ENCODE measurements at places on chromosomes 2 and 18.

DNA sequence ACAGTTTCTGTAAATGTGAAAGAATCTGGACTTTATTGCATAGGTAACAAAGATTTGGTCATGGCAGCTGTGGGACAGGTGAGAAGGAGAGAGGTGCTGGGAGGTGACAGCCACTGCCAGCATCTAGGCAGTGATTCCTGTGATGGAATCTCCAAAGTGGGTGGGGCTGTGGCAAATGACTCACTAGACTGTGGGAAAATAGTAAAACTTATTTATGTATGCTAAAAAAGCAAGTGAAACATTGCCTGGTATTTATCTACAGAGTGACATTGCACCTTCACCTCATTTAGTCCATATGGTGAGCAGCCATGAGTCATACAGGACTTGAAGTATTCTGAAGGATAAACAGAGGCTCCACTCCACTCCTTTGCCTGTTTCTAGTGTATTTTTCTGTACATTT lies 145.3 kb upstream of the MEX3C start:
- DNase-seq, result no peak

GRCh38 chr2:171400395-171400794 lies 33.4 kb downstream of the METTL8 start:
- no peak for DNase-seq

- peak; percentile 30 for DNase-seq
Measured at GRCh38 chr2:227783404-227784138, 30.1 kb upstream of the CCL20 start.

- DNase-seq, result no peak
Measured at GRCh38 chr2:192184349-192184748, 10.4 kb downstream of the TMEFF2 start.

- no peak for DNase-seq
Measured at GRCh38 chr18:33959609-33960008, 265.1 kb downstream of the NOL4 start.

GRCh38 chr2:118773826-118774225 lies 73.6 kb downstream of the EN1 start:
- no peak for DNase-seq

GRCh38 chr2:230447036-230447435 lies 31.0 kb downstream of the SP100 start:
- DNase-seq, result no peak

DNA sequence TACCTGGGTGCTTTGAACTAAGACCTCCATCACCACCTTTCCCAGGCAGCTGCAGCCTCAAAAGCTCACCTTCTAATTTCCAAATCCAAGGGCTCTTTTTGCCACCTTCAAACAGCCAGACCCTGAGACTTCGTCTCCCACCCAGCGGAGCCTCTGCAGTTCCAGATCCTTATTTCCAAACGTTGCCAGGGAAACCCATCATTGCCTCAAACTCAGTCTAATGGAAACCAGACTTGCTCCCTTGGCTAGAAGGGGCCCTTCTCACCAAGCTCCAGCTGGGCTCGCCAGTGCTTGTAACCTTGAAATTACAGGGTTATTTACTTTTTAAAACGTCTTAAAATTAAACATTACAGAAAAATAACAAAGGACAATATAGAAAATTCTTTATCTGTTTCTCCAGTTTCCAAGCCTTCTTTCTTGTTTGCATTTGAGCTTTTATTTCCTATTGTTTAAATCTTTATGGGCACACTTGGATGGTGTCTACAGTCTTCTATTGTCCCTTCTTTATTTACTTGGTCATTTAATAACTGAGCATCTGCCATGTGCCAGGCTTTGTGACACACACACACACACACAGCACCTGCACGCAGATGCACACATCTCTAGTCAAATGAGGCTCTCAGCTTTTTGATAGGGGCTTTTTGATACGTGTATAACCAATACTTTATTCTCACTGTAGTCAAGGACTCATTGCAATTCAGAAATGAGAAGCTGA lies 36.1 kb downstream of the TRPM8 start:
- DNase-seq, result no peak

GRCh38 chr2:64054161-64054915 lies 35.1 kb upstream of the VPS54 start:
- DNase-seq, result no peak

- no peak for DNase-seq
Measured at GRCh38 chr2:165193178-165193777, 10.6 kb downstream of the SCN3A start.

DNA sequence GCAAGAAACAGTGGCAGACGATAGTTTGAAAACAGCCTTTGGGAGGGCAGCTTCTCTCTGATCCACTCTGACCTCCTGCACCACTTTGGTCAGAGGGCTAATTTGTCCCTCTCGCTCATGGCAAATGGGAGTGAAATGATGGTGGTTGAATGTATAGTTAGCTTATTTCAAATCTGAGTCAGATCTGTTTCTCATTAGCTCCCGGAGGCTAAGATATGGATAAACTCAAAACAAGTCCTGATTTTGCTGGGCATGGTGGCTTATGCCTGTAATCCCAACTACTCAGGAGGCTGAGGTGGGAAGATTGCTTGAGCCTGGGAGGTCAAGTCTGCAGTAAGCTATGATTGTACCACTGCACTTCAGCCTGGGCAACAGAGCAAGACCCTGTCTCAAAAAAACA lies 145.0 kb downstream of the ALK start:
- no peak for DNase-seq

DNA sequence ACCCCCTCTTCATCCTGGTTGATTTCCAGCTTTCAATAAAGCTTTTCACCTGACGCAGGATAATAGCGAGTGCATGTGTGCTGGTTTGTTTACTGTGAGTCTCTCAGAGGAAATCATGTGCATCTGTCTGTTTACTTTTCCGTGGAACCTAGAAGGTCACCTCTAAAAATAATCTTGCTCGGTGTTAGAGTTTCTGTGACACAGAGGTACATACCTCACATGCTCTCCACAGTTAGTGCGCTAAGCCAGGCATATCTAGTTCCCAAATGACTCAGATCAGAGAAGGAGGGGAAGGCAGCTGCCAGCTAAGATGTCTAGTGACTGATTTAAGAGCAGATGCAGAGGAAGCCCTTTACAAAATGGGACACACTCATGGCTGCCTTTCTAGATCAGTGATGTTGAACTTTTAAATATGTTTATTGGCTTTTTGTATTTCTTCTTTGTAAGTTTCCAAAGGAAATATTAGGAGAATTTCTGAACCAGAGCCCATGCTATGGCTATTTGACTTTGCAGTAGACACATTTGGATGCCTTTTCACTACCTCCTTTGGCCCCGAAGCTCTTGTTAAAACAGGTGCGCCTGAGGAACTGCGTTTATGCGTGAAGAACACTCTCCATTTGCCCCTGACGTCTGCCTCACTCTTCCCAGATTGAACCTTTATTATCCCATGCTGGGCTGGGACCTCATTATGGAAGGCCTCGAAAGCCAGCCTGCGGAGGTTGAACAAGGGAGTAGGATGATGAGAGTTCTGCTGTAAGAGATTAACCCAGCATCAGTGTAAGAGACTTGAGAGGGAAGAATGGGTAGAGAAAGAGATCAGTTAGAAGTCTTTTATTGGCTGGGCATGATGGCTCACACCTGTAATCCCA lies 145.6 kb downstream of the FAM161A start:
- DNase-seq, result peak; percentile 45

GRCh38 chr18:41262688-41263087 lies 692.3 kb upstream of the PIK3C3 start:
- no peak for DNase-seq

GRCh38 chr2:74168739-74169138 lies 9.9 kb downstream of the MOB1A start:
- no peak for DNase-seq

GRCh38 chr18:59697236-59697932 lies at the start of gene CCBE1:
Gene CCBE1, minus strand, starts transcription at chr18:59697423.
- peak; percentile 44 for DNase-seq

DNA sequence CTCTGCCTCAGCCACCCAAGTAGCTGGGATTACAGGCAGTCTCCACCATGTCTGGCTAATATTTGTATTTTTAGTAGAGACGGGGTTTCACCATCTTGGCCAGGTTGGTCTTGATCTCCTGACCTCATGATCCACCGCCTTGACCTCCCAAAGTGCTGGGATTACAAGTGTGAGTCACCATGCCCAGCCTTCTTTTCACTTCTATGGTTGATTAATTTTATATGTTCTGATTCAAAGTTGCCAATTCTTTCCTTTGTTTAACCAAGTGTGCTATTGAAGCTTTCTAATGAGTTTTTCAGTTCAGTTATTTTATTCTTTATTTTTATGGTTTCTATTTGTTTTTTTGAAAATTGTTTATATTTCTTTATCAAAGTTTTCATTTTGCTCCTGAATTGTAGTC lies 133.1 kb upstream of the KCNJ3 start:
- no peak for DNase-seq

- DNase-seq, result peak; percentile 25
Measured at GRCh38 chr2:86087936-86088850, 17.5 kb downstream of the POLR1A start.

GRCh38 chr2:182864949-182865570 lies 1.4 kb downstream of the FRZB start:
- DNase-seq, result no peak

DNA sequence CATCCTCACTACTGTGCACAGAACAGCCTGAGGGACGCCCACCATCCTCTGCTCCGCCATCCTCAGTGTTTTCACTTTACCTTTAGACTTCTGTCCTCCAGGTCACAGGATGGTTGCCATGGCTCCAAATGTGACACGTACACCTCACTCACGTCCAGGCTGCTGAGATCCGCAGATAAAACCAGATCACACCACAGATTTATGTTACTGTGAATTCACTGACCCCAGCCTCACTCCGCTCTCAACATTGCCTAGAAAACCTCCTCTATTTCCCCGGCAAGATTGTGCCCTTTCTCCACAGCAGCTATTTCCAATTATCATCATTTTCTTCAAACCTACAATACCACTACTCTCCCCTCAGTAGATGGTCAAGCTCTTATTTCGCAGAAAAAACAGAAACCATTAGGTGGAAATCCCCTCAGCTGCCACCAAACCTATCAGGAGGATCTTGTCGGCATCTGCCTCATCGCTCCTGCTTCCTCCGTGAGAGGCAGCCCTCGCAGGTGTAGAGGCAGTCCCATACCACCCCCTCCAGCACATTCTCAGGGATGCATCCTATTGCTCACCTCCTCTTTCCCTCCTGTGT lies 49.8 kb upstream of the SLC1A4 start:
- no peak for DNase-seq

- DNase-seq, result no peak
Measured at GRCh38 chr2:10091182-10091888, 11.1 kb upstream of the CYS1 start.

DNA sequence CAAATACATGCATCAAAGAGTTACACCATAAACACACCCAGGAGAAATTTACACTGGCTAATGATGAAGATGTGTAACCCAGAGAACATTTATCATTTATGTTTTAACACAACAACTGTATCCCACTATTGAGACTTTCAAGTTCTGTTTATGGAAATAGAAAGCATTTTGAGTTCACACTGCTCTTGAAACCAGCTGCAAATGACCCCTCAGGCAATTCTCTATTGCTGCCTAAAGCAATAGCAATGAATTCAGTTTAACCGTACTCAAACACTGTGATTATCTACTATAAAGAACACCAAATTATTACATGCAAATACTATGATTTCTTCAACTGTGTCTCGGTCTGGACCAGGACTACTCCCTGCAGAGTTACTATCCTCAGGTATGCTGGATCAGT lies 452.7 kb upstream of the NRXN1 start:
- no peak for DNase-seq

GRCh38 chr2:170712653-170713542 lies 2.2 kb upstream of the SP5 start:
- no peak for DNase-seq

DNA sequence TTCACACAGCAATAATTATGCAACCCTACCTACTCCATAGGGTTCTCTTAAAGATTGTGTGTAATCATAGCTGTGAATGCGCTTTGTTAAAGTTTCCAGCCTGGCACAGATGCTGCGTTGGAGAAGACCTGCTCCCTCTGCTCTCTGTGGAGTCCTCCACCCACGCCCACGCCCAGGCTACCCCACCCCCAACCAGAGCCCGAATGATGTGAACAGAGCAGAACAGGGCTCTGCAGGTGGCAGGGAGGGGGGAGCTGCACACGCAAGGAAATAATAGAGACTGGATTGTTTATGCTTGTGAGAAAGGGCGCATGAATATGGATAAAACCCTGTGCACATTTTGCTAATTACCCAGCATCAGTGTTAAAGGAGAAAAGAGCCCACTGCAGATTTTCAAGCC lies 447.5 kb downstream of the BCL11A start:
- no peak for DNase-seq

- DNase-seq, result no peak
Measured at GRCh38 chr18:46333431-46334135, 229.4 kb downstream of the HAUS1 start.

DNA sequence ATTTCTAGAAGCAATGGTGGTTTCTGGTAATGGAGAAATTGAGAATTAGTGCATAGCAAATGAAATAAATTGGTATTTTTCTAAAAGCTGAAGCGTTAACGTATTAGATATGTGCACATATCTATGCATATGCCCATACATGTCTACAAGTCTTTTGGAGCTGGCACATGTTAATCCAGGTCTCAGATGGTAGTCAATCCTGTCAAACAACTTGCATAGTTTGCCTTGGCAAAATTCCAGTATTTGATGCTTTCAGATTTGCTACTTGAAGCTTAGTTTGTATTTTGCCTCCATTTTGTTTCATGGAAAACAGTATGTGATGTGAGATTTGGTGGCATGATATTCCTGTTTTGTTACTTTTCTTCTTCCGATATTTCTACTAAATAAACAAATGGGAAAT lies 304.6 kb downstream of the PARD3B start:
- no peak for DNase-seq

- no peak for DNase-seq
Measured at GRCh38 chr2:41994233-41994637, 53.6 kb upstream of the PKDCC start.

DNA sequence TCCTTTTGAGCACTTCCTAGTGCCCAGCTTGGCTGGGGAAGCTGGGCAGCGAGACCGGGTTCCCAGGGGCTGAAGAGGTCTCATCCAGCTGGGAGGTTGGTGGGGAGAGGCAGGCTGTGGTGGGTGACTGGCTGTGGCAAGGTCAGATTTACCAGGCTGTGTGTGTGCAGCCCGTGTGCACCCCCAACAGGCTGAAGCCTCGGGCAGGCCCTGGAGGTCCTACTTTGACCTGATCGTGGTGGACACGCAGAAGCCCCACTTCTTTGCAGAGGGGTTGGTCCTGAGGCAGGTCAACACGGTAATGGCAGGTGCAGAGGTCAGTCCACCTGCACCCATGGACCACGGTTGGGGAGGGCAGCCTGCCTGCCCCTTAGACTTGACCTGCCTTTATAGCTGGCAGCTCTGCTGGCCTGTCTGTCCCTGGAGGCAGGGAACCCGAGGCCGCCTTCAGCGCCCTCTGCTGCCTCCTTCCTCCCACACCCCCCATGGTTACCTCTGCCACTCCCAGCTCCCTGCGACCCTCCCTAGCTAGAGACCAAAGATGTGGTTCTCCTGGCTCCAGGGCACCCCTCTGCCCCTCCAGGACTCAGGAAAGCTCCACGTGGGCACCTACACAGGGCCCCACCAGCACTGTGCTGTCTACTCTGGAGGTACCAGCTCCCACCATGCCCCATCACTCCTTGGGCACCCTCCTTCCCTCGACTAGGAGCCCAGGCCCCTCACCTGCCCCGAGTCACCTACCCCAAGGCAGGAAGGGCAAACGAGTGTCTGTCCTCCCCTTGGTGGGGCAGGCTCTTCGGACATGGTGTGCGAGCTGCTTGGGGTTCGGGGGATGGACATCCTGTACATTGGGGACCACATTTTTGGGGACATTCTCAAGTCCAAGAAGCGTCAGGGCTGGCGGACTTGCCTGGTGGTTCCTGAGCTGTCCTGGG lies 4.0 kb downstream of the NT5DC4 start:
- peak; percentile 54 for DNase-seq
